ENCODE measurements at places on chromosomes 1 and 21.

- DNase-seq: no peak
Observed at GRCh38 chr1:8815582-8816151, 1.8 kb downstream of the RERE start.

GRCh38 chr1:36729289-36729688 is 246.6 kb upstream of the CSF3R start:
- DNase-seq: no peak

DNA sequence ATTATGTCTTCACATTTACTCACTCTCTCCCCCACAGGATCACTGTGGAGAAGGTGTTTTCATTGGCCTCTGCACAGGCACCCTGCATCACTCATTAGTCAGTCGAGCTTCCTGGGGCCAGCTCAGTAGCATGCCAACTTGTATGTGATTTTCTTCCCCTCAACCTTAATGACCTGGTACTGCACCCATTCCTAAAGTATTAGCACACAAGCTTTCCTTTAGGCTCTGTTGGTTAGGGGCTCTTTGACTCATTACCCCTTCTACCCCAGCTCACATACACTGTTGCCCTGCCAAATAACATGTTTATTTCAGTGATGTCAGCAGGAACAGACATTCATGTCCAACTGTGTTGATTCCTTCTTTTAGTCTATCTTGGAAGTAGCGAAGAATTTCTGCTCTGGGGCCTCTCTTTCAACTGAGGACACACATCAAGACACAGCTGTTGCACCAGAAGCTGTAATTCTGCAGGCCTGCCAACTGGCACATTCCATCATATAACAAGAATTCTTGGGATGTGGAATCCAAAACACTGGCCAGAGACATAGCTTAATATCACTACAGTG is 603.5 kb upstream of the ADAMTS5 start:
- no peak for DNase-seq

GRCh38 chr1:54292002-54292911 is 92.3 kb downstream of the MRPL37 start:
- no peak for DNase-seq

DNA sequence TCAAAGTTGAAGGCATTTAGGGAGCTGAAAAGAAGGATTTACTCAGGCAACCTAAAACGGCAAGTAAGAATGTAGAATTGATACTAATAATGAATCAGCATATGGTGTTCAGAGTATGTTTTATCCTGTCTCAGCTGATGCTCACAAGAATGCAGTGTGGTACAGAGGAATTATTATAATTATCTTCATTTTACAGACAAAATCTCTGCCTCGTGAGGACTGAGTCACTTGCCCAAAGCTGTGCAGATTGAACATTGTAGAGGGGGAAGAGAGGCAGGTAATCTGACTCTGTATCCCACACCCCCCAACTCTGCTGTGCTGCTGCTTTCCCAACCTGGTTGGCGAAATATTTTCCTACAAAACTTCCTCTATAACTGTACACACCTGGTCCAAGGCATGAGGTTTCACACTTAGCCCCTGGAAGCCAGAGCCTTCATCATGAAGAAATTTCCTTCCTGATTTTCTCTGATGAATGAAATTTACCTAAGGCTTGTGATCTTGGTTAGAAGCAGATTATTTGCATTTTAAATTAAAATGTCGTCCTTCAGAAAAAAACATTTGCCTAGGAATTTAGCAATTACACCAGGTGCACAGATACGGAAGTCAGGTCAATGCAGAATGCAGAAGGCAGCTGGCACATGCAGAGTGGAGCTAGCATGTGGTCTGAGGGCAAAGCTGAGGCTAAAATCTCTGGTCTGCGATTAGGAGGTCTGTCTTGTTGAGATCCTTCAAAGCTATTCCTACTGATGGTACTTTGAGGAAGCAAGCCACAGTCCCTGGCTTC is 52.8 kb downstream of the DPT start:
- DNase-seq: no peak

DNA sequence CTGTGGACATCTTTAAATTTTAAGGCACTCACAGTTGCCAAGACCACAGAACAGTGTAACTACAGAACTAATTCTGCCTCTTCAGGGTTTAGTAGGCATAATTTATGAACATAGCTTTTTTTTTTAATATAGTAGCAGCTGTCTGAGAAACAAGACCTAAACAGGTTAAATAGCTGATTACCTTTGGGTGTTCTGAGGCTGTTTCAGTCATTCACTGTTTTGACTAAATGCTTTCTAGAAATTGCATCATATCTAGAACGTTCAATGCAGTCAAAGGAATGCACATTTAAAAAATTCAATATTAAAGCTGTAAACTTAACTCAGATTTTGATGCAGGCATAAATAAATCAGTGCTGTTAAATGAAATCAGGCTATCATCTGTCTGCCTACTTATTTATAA is 101.6 kb downstream of the BRINP3 start:
- no peak for DNase-seq

GRCh38 chr1:26996024-26996423 is 2.5 kb downstream of the TRNP1 start:
- no peak for DNase-seq

DNA sequence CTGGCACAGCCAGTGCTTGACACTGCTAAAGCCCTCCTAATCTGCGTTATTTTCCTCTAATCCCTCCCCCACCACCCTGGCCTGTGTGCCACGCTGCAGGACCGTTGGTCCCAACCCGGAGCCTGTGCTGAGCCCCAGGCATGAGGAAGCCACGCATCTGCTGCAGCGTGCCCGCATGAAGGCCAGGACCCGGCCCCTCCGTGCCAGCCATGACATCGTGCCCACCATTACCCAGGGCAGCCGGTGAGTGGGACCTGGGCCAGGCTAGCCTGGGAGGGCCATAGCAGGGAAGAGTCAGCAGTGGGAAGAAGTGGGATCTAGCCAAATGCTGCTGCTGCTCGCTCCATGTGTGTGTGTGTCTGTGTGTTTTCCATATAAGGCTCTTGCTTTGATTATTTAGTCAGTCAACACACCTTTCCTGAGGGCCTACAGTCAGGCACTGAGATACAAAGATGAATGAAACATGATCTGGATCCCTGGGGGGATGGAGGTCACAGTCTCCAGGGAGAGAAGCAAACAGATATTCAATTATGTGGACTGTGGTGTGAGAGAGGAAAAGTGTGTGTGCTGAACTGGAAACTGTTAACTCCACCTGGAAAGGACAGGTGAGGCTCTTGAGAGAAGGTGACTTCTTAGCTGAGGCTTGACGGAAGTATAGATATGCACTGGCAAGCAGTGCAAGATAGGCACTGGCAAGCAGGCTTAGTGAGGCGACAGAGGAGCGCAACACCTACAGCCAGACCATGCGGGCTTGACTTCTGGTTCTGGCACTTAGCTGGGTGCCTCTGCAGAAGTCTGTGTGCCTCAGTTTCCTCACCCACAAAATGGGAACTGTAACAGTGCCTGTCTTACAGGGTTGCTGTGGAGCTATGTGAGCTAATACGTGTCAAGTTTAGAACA is 15.9 kb downstream of the KIAA1614 start:
- DNase-seq: peak; percentile 42

DNA sequence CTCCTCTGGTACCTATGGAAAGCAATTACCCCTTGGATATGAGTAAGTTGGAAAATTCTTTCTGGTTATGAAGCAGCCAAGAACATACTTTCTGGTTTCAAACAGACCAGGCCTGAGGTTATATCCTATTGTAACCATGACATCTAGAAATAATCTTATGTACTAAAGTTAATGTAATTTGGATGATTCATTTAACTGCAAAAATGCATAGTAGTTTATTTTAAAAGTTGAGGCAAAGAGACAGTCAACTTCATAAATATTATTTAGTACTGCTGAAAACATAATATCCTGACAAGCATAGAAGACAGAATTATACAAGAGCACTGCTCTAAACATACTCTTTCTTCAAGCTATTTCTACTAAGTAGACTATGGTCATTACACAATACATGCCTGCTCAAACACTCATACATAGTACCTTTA is 25.5 kb downstream of the ODF2L start:
- no peak for DNase-seq
